ENCODE measurements at places on chromosomes 5 and 9.

- DNase-seq = no peak
These were observed 62.4 kb downstream of the ERGIC1 start for GRCh38 chr5:172896465-172896864.

DNA sequence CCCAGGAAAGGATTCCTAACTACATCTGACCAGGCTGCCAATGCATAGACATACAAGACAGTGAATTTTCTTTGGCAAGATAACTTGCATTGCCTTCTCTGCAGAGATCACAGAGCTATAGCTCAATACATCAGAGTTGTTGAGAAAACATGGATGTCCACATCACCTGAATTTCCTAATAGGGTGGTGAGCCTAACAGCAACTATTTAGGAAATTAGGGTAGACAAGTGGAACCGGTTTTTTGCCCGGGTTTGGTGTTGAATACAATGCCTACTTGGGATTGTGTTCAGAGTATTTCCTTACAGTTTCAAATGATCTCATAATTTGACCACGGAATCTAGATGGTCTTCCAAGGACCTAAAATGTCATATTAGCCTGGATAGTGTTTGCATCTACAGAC is 262.7 kb downstream of the KIF4B start:
- DNase-seq = no peak

DNA sequence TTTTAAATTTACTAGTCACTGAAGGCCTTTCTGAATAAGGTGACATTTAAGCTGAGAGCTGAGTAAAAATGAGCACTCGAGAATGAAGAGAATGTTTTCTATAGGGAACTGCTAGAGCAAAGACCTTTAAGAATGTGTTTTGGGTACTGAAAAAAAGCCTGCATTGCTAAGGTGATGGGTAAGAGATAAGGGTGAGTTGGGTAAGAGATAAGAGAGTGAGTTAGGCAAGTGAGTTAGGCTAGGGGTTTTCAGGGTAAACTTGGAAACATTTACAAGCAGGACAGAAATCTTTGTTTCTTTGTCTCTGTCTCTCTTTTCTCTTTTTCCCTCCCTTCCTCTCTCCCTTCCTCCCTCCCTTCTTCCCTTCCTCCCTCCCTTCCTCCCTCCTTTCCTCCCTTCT is 5.6 kb downstream of the RAD23B start:
- DNase-seq = no peak

- DNase-seq = no peak
These were observed 35.3 kb upstream of the SMARCA2 start for GRCh38 chr9:1979741-1980367.

GRCh38 chr5:92380069-92380770 is 997.1 kb upstream of the ARRDC3 start:
- no peak for DNase-seq

GRCh38 chr5:134018154-134018985 is 13.6 kb upstream of the VDAC1 start:
- no peak for DNase-seq

DNA sequence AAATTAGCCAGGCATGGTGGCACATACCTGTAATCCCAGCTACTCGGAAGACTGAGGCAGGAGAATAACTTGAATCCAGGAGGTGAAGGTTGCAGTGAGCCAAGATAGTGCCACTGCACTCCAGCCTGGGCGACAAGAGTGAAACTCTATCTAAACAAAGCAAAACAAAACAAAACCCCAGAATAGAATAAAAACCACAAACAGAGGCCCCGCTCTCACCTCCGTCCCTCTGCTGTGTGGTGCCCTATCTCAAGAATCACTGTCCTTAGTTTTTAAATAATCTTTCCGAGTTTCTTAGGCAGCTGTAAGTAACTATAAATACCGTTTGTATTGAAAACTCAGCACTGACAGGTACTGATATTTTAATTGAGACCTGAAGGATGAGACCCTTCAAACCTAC is 42.7 kb upstream of the IER5L start:
- DNase-seq = no peak

Measured in activated CD8-positive, alpha-beta memory T cell treated with anti-CD3 and anti-CD28 coated beads for 48 hours (primary cell).